ENCODE measurements at places on chromosomes 12 and 14.

GRCh38 chr12:26095186-26095585 is 29.7 kb downstream of the BHLHE41 start:
- DNase-seq, result no peak

GRCh38 chr14:102293781-102294180 is 11.2 kb downstream of the MOK start:
- no peak for DNase-seq

GRCh38 chr12:121796855-121797751 is 3.6 kb upstream of the RHOF start:
- no peak for DNase-seq

- no peak for DNase-seq
Observed at GRCh38 chr12:27523305-27523641, 733 bp upstream of the PPFIBP1 start.

DNA sequence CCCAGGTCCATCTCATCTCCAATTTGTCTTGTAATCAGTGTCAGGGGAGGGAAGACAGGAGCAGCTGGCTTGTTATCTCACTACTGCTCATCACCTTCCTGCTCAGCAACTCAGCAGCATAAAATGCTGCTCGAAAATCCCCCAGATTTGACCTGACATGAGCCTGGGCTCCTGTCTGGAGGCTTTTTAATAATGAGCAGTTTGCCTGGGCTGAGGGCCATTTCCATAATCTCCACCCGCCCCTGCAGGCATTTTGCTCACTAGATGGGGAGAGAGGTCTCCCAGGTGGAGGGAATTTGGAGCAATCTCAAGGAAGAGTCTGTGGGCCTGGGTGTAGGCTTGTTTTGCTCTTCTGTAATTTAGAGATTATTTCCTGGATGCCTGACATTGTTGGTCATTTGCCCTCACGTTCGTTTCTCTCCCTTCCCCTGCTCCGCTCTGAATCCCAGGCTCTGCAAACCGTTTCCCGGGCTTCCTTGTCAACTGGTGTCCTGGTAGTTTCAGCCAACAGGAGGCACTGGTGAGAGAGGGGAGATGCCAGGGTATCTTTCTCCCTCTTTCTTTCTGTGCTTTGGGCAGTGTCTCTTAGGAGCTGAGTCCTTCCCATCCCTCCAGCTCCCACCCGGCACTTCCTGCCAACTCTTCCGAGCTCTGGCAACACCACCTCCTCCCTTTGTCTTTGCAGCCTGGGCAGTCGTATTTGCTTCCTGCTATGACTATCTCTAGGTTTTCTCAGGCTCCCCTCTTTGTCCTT is 299.2 kb downstream of the GLT1D1 start:
- no peak for DNase-seq

DNA sequence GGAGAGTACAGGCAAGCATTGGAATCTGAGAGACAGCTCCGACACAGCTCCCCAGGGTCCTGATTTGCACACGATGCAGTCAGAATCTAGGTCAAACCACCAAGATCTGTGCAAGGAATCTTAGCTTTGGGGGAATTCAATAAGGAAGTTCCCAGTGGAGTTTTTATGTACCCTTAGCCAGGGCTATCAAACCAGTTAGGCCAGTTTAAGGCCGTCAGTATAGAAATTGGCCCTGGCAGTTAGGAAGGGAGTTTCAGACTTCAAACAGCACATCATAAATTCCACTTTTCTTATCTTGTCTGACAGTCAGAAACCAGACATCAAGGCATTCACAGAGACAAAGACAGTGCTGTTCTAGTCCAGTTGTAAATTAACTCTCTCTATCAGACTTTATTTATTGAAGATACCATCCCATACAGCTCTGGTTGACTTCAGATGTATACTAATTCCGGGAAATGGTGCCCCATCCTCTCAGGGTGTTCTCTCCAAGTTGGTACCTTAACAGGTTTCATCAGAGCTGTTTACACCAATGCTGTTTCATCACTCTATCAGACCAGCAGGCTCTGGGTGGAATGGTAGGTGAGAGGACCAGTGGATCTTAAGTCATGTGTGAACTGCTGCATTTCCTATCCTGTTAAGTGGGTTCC is 157.5 kb upstream of the ATF7IP start:
- DNase-seq, result no peak

GRCh38 chr12:83046019-83046418 is 359.3 kb downstream of the TMTC2 start:
- peak; percentile 27 for DNase-seq

DNA sequence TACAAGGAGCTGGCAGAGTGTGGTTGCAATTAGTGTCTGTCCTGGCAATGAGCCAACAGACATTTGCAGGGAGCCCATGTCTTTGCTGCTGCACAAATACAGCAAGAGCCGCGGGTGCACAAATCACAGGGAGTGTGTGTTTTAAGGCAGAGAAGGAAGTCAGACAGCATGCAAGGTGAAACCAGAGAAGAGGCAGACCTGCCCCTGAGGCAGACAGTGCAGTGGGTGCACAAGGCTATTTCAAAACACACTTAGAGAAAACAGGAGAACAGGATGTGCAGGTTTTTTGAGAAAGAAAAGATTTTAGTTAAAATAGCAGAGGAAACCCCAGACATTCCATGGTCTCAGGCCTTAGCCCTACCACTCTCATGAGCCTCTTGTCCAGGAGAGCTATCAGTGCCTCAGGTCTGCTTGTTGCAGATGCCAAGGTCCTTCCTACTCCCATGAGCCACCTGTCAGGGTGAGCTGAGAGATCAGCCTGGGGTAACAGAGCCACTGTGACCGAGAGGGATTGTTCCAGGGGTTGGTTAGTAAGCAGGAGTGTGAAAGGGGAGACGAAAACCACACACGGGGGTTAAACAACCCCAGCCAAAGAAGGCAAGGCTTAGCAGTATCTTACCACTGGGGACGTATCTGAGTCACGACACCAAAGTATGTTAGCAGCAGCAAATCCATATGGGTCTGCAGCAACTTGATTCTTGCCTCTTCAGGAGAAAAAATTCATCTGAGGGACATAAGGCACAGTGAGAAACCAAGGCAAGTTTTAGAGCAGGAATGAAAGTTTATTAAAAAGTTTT is 78.1 kb downstream of the C14orf132 start:
- DNase-seq, result no peak

GRCh38 chr12:61220337-61220736 is 1039.9 kb upstream of the USP15 start:
- DNase-seq, result no peak

GRCh38 chr14:80606347-80606772 is 335.2 kb downstream of the CEP128 start:
- no peak for DNase-seq

DNA sequence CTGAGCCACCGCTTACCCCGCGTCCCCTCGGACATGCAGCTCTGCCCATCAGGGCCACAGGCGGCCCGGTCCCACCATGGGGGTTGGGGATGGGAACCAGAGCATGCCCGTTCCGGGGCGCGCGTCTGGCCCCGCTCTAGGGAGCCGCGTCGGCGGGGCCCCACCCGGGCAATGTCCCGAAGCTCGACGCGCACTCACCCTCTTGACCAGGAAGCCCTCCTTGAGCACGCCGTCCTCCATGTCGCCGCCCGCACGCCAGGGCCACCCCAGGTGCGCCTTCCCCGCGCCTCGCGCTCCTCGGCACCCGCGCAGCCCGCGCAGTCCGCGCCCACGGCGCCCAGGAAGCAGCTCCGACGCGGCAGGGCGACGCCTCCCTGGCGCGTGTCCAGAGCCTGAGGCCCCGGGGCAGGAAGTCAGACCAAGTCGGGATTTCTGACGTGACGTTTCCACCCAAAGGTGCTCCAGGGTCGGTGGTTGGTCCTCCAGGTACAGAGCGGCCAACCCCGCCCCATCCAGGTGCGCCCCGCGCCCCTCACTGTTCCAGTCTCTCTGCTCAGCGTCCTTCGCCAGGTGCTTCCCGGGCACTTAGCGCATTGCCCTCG is at the start of gene PLEK2:
PLEK2 (minus strand) TSS at position 346 of the 602 bp plus-strand sequence; CDS start at position 240, 106 bp downstream.
- DNase-seq, result no peak

- no peak for DNase-seq
Observed at GRCh38 chr14:41597647-41598046, 9.0 kb upstream of the LRFN5 start.

- DNase-seq, result peak; percentile 77
Observed at GRCh38 chr12:115763376-115763775, 514.1 kb downstream of the MED13L start.

DNA sequence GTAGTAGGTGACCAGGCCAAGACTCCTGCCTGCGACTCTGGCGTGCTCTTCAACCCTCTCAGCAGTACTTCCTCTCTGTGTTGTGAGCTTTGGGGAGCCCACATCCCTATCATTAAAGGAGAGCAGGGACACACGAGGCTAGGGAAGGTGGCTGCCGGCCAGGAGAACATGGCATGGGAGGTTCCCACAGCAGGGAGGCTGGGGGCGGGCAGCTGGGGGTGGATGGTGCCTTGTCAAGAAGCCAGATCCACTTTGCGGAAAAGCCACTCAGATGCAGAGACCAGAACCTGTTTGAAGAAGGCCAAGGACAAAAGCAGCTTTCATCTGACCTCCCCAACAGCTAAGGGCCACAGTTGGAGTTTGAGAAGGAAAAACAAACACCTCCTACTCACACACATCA is 198.6 kb downstream of the BCL11B start:
- DNase-seq, result no peak

- no peak for DNase-seq
Observed at GRCh38 chr12:53939141-53940108, 794 bp downstream of the HOXC13 start.

DNA sequence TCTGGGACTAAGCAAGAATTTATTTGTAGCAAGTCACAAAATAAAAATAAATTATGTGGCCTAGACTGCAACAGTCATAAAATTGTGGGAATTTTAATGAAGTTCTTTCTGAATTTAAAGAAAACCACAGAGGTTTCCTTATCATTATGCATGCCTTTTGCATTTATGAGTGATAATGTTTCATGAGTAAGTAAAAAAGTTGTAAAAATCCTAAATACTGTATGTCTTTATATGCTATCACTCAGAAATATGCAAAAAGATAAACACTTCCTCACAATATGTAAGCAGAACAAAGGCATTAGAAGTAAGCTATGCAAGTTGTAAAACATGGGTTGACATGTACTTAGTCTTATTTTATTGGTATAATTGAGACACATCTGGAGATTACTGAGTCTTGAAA is 239.4 kb upstream of the PDE3A start:
- no peak for DNase-seq

DNA sequence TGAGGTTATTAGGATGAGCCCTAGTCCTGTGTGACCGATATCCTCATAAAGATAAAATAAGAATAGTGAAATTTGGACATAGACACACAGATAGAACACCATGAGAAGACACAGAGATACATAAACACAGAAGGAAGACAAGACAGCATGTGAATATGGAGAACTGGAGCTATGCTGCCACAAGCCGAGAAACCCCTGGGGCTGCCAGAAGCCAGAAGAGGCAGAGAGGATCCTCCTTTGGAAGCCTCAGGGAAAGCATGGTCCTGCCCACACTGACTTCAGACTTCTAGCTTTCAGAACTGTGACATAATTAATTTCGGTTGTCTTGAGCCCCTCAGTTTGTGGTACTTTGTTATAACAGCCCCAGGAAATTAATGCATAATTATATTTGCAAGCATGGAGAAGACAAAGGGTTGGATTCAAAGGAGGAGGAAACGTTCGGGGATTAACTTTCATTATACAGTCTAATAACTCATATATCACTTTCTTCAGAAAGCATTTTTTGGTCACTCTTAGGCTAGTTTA is 1501.8 kb upstream of the FLRT2 start:
- no peak for DNase-seq

GRCh38 chr14:58637040-58637390 is 747 bp upstream of the DACT1 start:
- DNase-seq, result peak; percentile 26

GRCh38 chr12:21971344-21971743 is 30.1 kb upstream of the ABCC9 start:
- DNase-seq, result no peak

DNA sequence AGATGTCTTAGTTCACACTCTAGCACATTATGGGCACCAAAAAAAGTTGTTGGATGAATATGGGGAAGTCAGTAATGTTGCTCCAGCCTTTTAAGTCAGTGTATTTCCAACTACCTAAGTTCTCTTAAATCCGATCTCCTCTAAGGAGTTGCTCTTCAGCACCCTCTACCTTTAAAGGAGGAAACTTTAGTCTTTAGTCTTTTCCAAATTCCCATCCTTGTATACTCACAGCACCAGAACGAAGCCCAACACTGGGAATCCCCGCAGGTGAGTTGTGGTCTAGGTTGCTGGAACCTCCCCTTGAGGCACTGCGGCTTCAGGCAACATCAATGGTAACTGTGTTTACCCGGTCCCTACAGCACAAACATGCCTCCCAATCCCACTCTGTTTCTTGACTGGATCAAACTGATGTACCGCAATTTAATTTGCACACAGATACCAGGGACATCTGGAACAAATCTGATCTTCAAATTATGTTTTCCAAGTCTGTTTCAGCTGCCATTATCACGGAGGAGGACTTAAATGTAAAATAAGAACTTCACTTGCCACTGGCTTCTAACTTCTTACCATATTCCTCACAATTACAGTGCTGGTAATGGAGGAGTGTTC is 179.0 kb downstream of the FOXN3 start:
- no peak for DNase-seq

DNA sequence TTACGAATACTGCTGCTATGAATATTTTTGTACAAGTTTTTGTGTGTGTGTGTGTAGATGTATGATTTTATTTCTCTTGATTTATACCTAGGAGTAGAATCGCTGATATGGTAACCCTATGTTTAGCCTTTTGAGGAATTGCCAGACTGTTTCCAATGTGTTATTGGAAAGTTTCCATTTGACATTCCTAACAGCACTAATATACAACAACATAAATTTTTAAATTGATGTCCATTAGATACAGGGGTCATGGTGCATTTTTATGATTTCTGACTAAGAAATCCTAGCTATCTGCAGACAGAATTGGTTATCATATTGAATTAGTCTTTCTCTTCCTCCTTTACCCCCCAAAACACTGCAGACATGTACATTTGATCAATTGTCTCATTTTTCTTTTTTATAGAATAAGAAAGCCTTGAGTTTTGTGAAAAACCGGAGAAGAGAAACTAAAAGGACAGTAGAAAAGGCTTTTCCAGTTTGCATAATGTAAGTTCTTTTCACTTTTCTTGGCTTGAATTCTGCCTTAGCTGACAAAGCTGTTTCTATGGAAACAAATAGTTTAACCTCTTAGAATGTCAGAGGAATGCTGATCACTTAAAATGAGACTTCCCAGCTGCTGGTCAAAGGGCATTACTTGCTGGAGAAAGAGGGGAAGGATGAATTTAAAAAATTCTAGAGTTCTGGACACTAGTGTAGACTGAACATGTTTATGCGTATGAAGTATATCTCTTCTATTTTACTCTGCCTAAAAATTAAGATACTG is 28.2 kb downstream of the PALS1 start:
- no peak for DNase-seq

DNA sequence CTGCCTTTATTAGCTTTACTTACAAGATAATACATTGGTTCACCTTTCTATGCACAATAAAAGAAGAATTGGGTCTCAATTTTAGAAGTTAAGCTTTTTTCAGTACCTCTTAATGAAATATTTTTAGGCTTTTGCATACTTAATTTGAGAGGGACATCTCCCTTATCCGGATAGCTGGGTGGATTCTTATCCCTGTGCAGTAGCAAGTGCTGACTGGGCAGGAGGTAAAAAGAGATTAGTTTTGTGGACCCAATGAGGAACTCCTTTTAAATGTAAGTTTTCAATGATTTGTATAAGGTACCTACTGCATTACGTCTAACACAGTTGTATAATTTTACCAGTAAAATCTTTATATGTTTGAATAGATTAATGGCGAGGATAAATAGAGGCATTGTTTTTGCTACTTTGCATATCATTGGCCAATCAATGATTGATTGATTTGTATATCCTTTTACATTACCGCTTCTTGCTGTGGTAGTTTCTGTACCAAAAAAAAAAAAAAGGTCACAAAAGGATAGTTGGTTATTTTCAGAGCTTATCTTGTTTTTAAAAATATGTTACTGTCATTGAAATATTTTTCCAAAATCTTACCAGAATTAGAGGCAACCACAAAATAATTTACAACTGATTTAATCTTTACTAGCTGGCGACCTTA is 2.2 kb downstream of the CPSF6 start:
- no peak for DNase-seq

Data from HFF-Myc (cell line).